Fibroblast of the conjunctiva (primary cell): ENCODE measurements at places on chromosomes 3 and 15.

GRCh38 chr15:48063411-48063985 is 57.3 kb upstream of the SLC24A5 start:
- DNase-seq: no peak

DNA sequence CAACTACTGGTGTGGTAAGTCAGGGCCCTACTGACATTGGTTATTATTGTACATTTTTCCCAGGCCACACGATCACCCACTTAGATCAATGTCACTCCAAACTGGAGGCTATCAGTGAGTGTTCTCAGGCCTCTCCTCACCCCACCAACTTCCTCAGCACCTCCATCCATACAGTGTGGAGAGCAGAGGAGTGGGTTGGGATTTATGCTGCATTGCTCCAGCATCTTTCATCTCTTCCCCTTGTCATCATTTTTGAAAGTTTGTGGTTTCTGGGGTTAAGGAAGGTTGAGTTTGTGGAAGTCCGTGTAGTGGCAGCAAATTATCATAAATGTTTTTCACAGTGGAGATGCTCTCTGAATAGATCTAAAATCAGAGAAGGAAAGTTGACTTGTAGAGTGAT is 60.2 kb downstream of the TLNRD1 start:
- DNase-seq: no peak

DNA sequence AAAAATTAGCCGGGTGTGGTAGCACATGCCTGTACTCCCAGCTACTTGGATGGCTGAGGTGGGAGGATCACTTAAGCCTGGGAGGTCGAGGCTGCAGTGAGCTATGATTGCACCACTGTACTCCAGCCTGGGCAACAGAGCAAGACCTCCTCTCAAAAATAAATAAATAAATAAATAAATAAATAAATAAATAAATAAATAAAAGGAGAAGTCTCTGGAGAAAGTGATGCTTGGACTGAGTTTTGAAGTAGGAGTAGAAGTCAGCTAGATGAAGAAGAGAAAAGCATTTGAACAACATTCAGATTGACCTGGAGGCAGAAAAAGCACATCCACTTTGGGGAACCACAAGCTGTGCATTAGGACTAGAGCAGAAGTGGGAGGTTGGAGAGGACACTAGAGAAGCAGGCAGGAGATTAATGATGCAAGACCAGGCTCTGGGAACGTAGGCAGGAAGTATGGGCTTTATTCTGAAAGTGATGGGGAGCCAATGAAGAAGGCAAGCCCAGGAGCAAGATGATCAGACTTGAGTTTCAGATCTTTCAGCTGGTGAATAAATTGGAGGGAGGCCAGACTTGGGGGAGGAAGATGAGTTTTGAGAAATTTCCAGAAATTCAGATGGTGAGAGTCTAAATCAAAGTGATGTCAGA is 48.7 kb downstream of the KLHL6 start:
- DNase-seq: no peak

DNA sequence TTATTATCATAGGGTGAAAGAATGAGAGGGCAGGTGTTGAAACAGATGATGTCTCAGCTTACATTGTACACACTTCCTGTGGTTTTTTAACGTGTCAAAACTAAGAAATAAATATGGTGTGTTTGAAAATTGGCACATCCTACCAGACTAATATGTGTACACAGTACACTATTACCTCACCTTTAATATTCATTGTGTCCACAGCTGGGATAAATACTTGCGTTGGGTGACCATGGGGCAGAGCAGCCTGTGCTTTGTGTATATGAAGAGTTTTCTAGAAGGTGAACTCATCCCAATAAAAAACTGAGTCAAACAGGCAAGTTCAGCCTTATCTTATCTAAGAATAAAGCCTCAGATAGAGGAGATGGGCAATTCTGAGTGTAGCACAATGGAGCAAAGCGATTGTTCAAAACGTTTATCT is 17.3 kb downstream of the SUCNR1 start:
- DNase-seq: no peak

- no peak for DNase-seq
Observed at GRCh38 chr15:97023488-97023844, 693.0 kb downstream of the NR2F2 start.

DNA sequence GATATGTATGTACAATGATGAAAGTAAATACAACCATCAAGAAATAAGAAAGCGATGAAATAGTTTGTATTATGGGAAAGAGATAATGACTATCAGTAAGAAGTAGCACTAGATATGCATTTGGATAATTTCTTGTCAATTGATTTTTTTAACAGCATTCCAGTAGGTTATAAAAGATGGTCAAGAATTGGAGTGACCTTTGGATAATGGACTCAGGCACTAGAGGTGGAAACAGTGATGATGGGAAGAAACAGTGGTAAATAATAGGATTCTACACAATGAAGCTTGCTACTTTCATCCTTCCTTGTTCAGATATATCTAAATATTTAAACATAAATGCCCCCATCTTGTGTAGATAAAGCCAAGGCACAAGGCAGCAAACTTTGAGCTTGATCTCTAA is 101.4 kb downstream of the GBE1 start:
- no peak for DNase-seq

GRCh38 chr15:89936051-89936785 is 23.5 kb upstream of the ARPIN start:
- no peak for DNase-seq
